ENCODE measurements at places on chromosomes 12 and 14.
A peak's percentile ranks its signal among the peaks of the same experiment; 100 is the strongest.

GRCh38 chr12:45049912-45050750 lies 768 bp downstream of the DBX2 start:
- DNase-seq: no peak

DNA sequence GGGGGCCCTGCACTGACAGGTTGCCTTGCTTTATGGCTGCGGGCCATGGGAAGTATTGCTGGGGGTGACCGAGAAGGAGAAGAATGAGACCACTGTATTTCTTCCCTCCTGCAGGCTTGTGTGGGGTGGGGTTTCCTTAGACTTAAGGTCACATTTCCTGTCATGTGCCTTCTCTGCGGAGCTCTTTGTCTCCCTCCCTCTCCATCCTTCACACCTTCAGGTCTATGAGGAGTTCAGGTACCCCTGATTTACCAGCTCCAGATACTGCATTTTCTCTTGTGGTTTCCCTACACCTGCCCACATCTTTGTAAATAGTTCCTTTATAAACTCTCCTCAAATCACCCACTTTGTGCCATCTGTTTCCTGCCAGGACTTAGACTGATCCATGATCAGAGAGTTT lies 3.6 kb downstream of the FNTB start:
- DNase-seq: no peak

DNA sequence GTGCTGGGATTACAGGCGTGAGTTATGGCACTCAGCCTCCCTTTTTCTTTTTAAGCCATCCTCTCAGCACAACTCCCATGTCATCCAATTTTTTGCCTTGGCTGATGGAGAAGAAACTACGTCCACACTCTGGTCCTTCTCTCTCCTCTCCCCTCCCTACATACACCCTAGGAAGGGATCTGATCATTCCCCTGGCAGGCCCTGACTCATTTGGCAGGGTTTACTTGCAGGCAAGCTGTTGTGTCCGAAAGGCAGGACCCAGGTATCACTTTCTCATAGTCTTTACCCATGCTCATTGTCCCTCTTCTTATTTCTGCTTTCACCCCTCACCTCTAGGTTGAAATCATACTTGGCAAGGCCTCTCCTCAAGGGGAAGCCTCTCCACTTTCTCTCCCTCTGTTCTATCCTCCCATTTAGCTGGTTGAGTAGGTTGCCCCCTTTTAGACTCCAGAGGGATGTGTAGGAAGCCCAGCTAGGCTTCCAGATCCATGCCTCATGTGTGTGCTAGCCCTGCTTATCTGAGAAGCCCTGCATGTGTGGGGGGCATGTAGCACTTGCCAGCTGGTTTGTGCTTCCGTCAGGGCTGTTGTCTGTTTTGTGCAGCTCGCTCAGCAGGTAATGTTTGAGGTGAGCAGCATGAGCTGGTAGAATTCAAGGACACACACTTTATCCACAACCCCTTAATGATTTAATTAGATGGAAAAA lies 14.8 kb downstream of the GPR19 start:
- no peak for DNase-seq

- DNase-seq: no peak
These were observed 1.1 kb downstream of the DCTN2 start for GRCh38 chr12:57545809-57546437.

DNA sequence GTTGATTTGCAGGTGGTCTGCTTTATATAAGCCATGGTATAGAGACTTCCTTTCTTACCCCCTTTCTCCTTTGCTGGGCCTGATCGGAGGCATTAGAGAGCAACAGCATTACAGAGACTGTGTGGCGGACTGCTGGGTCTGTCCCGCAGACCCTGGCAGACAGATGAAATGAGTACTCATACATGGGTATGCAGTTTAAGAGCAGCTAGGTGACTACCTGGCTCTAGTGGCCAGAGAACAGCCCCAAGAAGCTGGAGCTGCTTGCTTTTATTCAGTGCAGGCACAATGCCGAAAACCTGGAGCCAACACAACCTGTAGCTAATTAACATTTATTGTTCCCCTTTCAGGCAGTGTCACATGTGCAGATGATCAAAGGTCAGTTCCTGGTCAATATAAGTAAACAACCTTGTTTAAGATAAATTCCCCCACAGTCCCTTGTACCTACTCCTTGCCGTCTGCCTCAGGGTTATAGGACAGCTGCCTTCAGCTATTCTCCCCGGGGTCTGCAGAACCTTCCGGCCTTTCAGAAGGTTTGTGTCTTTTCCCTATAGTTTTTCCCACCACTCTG lies 160.0 kb downstream of the TRHDE start:
- DNase-seq: no peak

GRCh38 chr12:107978201-107978600 lies 150.9 kb upstream of the WSCD2 start:
- DNase-seq: no peak

GRCh38 chr14:75769047-75769685 lies 108.1 kb downstream of the TTLL5 start:
- DNase-seq: no peak

DNA sequence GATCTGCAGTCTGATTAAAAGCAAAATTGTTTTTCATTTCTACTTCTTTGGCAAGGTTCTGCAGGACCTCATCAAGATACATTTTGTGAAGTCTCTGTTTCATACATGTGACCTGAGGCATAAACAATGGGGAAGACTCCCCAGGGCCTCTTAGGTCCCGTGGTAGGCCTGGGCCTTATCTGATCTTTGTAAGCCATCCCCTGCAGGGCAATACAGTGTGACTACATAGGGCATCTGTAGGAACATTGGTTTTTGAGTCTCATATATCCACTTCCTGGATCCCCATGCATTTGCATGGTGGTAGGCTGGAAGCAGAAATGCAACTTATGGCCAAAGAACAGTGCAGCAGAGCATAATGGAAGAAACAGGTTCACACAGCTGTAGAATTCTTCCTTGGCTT lies 6.0 kb downstream of the FAR2 start:
- DNase-seq: no peak

DNA sequence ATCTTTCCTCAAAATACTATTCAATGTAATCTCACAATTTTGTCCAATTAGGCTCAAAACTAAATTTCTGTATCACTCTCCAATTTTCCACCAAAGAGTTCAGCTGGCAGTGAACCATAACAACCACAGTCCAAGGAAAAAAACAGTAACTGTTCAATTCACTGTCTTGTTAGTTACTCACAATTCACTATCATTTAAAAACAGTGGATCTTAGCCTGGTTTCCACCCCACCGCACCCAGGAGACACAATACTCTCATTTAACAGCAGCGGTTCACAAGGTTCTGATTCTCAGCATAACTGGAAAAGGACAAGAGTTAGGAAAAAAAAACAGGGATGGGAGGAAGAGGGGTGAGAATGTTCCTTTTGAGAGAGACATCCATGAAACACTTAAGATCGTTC lies 40.5 kb downstream of the MED13L start:
- DNase-seq: no peak

DNA sequence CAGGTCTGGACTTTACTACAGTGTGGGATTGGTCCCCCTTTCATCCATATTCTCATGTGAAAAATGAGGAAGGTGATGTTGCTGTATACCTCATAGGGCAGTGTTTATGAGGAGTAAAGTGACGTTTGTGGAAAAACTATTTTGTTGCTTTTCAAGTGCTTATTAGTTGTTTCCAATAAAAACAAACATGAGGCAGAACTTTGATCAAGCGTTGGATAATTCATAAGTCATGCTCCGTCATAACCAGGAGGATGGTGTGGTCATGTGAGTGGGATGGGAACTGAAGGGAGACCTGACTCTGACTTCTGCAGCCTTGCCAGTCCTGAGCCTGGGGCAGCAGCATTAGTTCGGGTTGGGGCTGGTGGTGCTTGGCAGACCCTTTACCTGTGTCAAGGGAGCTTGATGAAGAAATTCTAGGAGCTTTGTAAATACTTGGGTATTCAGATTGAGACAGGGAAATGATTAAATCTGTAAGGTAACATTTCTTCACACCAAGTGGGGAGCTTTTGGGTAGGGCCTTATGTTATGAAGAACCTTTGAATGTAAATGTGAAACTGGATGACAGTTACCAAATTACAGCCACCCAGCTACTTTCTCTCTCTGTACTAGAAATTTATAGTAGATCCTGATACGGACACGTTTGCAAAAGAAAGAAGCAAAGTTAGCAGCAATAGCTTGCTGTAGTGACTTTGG lies 462.4 kb upstream of the RGS6 start:
- DNase-seq: no peak

DNA sequence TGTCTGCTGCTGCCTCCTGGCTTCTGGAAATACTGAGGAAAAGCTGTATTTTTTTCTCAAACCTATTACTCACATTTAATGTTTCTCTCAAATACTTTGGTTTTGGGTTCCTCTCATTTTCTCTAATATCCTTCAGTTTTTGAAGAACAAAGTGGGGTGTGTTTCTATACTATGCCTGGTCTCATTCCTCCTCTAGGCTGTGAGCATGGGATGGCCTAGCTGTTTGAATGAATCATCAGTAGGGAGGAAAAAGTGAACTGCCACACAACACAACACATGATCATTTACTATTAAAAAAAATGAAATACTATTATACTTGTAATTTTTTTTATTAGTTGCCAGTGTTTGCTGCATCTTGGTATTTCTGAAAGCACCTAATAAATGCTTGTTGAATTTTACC lies 11.3 kb upstream of the SMCO3 start:
- no peak for DNase-seq

DNA sequence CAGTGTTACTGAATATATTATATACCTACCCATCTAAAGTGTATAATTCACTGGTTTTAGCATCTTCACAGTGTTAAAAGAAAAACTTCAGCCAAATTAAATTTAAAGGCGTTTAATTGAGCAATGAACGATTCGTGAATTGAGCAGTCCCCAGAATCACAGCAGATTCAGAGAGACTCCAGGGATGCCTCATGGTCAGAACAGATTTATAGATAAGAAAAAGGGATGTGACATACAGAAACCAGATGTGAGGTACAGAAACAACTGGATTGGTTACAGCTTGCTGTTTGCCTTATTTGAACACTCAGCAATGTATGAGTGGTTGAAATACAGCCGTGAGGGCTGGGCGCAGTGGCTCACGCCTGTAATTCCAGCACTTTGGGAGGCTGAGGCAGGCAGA lies 84.6 kb downstream of the WNK1 start:
- DNase-seq: no peak

DNA sequence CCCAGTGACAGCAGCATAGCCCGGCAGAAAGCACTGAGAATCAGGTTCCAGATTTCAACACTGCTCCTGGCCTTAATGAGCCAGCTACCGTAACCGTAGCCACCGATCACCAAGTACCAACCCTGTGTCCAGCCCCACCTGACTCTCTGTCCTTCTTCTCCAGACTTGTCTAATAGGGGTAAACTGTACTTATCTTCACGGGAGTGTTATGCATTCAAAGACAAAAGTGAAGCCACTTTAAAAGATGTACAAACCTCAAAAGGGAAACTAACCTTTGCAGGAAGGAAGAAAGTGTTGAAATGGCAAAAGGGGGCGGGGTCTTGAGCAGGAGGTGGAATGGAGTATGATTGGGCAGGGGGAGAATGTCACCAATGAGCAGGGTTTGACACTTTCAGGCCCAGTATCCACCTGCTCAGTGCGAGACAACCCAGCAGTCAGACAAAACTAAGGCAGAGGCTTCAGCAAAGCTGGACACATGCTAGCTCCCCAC lies 226.1 kb downstream of the CHST11 start:
- DNase-seq: peak; percentile 73

DNA sequence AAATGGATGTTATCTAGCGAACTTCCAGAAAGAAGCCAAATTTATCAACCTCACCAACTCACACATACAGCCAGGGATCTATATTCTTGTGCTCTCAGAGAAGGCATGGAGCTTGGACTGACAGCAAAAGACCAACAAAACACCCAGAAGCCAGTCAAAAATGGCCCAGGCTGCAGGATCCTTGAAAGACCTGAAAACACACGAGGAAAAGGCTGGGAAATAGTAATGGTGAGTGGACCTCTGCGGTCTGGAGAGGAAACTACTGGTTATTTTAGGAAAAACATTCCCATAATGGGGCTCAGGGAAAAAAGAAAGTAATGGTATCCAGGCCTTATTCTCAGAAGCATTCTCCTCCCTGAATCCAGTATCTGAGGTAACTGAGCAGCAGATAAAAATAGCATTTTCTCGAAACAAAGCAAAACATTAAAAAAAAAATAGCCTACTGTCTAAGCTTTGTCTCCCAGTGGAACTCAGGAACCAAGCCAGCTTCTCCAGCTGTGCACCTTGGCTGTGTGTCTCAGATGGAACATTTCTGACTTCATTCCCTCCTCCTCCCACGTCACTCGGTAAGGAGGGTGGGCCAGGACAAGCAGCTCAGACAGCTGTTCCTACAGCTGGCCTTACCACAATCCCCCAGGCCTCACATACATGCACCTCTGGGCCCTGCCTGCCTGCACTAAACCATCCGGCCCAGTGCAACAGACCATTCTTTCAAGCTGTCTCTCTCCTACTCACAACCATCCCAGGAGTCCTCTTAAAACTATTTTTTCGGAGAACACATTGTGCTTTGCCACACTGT lies 249.9 kb downstream of the DAD1 start:
- no peak for DNase-seq

- no peak for DNase-seq
These were observed 66.6 kb downstream of the GRIP1 start for GRCh38 chr12:66612090-66612775.

DNA sequence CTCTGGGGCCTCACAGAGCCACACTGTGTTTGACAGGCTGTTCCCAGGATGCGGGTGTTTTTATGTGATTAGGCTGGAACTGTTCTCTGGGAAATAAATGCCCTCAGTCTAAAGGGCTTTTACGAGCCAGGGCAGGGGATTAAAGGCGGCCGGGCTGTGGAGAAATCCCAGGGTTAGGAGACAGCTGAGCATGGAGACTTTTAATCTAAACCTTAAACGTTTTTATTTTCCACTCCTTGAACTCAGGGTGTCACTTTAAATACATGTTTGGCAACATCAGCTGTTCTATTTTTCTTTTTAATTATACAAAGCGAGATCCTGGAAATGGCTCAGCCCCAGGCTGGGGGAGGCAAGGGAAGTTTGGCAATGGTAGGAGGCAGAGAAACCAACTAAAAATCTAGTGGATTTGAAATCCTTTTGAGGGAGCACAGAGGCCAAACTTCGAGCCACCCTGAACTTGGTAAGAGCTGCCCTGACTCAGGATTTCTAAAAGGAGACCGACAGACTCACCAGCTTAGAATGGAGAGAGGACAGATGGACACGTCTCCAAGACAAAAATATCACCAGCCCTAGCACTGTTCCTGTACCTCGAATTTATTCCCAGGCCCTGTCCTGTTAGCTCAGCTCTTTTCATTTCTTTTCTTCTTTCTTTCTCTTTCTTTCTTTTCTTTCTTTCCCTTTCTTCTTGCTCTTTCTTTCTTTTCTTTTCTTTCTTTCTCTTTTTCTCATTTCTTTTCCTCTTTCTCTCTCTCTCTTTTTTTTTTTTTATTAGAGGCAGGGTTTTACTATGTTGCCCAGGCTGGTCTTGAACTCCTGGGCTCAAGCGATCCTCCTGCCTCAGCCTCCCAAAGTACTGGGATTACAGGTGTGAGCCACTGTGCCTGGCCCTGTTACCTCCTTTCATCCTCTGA lies 15.8 kb upstream of the ORAI1 start:
- no peak for DNase-seq

All from central memory CD8-positive, alpha-beta T cell (primary cell).